ENCODE measurements at places on chromosomes 13 and 19.

DNA sequence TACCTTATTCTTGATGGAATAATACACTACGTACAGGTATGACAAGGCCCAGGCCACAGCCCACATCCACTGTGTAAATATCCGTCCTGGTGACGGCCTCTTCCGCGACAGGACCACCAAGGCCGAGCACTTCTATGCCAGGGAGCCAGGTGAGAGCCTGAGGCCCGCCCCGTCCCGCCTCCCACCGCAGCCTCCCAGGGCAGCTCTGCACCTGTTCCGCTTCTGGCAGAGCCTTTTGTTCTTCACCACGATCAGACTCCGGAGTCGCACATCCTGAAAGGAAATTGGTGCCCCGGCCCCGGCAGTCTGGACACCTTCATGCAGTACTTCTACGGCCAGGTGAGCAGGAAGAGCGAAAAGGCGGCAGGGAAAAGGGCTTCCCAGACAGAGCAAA lies 10.6 kb upstream of the ZNF358 start:
- DNase-seq = no peak

- no peak for DNase-seq
Observed at GRCh38 chr13:99374994-99375737, 68.0 kb upstream of the GPR183 start.

GRCh38 chr19:49541914-49542313 lies 14.1 kb downstream of the RCN3 start:
- DNase-seq = no peak

DNA sequence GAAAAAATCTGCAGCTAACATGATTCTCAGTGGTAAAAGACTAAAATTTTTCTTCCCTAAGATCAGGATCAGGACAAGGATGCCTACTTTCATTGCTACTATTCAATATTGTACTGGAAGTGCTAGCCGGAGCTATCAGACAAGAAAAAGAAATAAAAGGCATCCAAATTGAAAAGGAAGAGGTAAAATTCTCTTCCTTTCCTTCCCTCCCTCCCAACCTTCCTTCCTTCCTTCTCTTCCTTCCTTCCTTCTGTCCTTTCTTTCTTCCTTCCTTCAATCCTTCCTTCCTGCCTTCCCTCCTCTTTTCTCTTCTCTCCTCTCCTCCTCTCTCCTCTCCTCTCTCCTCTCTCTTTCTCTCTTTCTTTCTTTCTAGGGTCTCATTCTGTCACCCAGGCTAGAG lies 26.7 kb upstream of the LRP3 start:
- DNase-seq = no peak

- DNase-seq = no peak
Observed at GRCh38 chr13:59423708-59424340, 739.9 kb downstream of the DIAPH3 start.

DNA sequence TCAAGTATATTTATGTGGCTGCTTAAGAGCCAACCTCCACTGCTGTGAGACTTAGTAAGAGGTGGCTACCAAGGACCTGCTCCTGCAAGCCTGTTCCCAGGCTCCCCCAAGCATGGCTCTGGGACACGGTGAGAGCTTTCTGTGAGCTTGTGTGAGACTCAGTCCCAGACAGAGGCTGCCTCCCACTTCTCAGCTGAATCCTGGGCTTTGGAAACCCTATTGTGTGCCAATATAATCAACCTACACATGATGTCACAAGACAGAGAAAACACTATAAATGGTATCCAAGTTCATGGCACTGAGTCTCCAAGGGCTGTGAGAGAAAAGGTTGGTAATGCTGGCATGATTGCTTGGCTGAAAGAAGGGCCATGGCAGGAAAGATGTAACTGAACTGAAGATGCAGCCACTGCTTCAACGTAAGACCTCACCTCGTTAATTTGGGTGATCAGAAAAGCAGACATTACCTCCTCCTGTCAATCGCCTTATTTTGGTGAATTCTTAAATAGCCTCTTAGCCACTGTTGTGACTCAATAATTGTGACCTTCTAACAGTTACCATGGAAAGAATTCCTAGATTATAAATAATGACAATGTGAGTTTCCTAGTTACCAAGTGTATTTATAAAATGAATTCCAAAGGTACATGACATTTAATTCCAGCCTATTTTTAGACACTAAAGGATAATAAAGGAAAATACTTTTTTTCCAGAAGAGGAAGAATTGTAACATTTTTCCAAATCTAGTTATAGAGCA lies 332.0 kb downstream of the IRS2 start:
- DNase-seq = no peak

DNA sequence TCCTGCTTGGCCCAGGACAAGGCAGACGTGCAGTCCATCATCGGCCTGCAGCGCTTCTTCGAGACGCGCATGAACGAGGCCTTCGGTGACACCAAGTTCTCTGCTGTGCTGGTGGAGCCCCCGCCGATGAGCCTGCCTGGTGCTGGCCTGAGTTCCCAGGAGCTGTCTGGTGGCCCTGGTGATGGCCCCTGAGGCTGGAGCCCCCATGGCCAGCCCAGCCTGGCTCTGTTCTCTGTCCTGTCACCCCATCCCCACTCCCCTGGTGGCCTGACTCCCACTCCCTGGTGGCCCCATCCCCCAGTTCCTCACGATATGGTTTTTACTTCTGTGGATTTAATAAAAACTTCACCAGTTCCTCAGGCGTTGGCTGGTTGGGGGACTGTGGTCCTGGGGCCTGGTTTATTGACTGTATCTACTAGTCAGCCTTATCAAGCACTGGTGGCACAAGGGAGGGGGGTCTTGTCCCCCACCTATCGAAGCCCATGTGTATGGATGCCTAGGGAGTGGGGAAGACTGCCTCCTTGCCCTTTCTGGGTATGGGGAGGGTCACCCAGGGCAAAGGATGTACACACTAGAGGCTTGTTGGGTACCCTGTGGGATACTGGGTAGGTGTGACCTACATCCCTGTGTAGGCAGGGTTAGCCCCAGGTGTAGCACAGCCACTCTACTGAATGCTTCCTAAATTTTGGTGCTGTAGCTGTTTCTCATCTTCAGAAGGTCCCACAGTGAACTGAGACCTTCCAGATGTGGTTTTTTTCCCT lies 4.4 kb downstream of the CHMP2A start:
- DNase-seq = no peak

DNA sequence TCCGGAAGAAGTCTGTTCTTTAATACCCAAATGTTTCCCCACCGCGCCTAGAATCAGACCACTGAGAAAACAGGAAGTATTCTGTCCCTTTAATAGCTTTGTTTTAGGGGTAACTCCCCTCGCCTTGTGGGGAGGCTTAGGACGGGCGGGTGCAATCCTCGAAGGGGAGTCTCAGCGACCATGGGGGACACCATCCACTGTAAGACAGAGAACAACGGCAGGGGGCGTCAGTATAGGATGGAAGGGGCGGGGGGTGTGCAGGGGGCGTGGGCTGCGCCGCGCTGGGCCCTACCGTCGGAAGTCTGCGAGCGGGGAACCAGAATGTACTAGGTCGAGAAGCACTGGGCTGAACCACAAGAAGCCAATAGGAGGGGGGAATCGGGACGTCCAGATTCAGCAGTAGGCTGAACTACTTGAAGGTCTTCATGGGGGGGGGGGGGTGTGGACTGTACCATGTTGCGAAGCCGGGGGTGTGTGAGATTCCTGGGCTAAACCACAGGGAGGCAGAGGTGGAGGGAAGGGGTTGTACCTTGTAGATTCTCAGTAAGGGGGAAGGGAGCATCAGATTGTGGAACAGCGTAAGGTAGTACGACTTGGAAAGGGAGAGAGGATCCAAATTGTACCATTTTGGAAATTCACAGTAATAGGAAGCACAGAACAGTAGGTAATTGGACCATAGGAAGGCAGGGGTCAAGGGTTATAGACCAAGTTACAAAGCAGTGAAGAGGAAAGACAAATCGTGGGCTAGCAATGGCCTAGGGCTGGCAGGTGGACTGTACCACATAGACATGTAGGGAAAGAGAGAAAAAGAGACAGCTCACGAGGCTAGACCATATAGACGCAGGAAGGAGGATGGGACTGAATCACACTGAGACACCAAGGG lies 1.0 kb upstream of the DBP start:
- no peak for DNase-seq

GRCh38 chr19:28065026-28065425 lies 1147.9 kb downstream of the UQCRFS1 start:
- DNase-seq = no peak

DNA sequence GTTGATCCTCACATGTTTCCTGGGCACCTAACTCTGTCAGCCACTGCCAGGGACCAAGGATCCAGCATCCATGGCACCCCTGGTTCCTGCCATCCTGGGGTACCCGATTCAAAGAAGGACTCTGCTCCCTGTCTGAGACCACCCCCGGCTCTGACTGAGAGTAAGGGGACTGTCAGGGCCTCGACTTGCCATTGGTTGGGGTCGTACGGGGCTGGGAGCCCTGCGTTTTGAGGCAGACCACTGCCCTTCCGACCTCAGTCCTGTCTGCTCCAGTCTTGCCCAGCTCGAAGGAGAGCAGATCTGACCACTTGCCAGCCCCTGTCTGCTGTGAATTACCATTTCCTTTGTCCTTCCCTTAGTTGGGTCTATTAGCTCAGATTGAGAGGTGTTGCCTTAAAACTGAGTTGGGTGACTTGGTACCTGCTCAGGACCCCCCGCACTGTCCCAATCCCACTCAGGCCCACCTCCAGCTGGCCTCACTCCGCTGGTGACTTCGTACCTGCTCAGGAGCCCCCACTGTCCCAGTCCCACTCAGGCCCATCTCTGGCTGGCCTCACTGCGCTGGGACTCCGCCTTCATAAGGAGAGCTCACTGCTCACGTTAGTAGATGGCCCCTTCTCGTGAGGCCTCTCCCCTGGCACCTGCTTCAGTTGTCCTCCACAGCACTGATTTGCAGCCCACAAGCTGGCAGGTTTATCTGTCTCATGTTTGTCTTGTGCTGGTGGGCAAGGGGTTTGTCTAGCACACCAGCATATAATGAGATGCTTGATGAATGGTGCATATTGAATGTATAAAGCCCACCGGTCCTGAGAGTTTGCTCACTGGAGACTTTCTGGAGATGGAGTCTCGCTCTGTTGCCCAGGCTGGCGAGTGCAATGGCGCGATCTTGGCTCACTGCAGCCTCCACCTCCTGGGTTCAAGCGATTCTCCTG lies 3.9 kb downstream of the RPL28 start:
- DNase-seq = no peak

GRCh38 chr13:109273326-109273751 lies 513.0 kb downstream of the IRS2 start:
- no peak for DNase-seq

DNA sequence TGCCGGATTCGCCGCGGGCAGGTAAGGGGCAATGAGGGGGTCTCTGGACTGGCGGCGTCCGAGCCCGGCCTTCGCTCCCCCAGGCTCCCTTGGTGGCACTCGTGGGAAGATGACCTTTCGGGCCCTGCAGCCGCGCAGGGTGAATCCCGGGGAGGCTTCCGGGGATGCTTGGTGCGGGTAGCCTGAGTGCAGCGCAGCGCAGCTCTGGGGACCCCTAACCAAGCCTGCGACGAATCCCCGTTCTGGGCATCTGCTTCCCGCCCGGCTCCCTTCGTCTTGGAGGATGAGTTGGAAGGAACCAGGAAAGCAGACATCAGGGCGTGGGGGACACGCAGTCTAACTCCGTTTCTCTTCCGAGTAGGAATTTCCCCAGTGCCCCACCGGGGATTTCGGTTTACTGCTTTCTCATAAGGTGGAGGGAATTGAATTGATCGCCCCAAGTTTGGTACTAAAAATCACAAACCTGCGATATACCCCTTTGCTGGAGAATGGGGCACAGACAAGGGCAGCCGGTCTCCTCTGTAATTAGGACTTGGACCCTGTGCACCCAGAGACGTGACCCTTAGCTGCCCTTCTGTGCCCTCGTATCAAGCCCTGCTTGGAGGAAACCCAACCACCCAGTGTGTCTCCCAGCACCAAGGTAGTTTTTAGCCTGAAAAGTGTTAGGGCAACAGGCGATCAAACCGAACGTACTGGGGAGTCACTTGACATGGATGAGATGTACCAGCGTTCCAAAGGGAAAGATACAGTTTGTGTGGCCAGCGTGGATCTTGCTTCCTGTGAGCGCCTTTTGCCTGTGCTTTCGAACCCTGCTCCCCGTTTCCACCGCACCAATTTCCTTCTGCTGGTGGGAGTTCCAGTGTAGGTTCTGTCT lies 1.0 kb downstream of the GPC5 start:
- no peak for DNase-seq

DNA sequence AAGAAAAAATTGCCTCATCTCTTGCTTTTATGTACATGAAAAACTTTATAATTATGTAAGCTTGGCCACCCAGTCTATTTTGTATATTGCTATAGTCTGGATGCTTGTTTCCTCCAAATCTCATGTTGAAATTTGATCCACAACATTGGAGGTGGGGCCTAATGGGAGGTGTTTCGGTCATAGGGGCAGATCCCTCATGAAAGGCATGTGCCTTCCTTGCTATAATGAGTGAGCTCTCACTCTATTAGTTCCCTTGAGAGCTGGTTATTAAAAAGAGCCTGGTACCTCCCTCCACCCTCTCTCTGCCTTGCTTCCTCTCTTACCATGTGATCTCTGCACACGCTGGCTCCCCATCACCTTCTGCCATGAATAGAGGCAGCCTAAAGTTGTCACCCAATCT lies 1005.1 kb downstream of the PCDH9 start:
- DNase-seq = no peak

GRCh38 chr13:67367399-67367798 lies 137.3 kb upstream of the PCDH9 start:
- no peak for DNase-seq

DNA sequence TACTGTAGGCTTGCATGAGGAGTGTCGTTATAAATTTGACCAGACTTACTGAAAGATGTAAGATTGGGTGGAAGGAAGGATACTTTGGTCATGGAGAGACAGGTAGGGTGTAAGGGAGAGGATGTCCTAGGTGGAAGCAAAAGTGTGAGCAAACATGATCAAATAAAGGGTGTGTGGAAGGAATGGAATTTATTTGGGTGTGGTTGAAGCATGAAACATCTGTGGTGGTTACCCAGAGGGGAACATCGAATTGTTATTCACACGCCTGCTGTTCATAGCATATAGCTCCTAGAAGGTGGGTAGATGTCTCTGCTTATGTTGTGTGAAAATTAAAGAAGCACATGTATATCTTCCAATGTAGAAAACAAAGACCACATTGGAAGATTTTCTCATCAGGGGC lies 157.7 kb downstream of the ATP8A2 start:
- DNase-seq = no peak

DNA sequence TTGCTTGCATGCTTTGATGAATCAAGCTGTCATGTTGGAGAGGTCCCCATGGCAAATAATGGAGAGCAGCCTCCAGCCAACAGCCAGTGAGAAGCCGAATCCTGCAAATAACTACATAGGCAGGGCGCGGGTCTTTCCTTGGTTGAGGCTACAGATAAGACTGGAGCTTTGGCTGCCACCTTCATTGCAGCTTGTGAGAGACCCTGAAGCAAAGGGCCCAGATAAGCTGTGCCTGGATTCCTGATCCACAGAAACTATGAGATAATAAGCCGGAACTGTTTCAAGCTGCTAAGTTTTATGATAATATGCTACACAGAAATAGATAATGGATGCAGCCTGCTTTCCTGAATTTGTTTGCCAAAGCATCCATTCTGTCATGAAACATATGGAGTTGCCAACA lies 257.0 kb downstream of the HS6ST3 start:
- DNase-seq = no peak

Data from cerebellar nuclear complex (tissue), 1 donor.